Astrocyte of the spinal cord (primary cell): ENCODE measurements at places on chromosomes 16 and 17.

DNA sequence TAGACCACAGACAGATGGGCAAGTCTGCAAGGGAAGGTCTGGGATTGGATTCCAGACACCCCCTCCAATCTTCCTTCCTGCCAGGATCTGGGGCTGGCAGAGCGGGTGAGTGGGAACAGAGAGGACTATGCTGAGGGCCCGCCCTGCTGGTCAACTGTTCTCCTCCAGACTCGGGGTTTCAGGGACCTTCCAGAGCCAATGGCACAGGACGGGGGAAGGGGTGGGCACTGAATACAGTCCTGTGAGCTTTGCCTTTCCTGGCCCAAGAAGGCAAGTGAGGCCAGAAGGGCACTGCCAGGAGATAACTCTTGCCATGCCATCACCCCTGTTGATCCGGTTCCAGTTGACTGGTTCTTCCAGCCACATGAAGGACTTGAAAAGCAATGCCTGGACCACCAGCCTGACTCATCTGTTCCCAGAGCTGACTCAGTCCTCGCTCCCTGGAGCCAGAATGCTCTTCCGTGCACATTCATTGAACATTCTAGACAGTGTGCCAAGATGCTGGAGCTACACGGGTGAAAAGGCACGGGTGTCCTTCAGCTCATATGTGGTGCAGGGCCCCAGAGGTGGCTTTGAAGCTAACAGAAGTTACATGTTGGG is 533 bp upstream of the MEFV start:
- DNase-seq, result peak; percentile 43

DNA sequence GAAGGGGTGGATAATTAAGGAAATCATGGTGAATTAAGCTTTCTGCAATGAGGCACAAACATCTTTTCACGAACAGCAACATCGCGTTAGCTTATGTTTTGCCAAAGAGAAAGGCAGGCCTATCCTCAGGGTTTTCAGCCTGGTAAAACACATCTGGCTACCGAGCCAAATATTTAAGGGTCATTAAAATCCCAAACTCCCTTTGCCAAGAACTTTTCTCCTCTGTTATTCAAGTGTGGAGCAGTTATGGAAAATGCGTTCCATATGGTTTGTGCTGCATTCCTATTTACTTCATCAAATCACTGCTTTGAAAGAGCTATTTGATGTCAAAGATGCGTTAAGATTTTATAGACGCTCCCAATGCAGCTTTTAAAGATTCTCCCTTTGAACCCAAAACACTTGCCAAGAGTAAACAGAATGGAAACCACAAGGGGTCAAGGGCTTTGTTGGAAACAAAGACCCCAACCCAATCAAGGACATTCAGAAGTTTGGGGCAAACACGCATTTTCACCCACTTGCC is 308.3 kb upstream of the CDH5 start:
- DNase-seq, result peak; percentile 72

DNA sequence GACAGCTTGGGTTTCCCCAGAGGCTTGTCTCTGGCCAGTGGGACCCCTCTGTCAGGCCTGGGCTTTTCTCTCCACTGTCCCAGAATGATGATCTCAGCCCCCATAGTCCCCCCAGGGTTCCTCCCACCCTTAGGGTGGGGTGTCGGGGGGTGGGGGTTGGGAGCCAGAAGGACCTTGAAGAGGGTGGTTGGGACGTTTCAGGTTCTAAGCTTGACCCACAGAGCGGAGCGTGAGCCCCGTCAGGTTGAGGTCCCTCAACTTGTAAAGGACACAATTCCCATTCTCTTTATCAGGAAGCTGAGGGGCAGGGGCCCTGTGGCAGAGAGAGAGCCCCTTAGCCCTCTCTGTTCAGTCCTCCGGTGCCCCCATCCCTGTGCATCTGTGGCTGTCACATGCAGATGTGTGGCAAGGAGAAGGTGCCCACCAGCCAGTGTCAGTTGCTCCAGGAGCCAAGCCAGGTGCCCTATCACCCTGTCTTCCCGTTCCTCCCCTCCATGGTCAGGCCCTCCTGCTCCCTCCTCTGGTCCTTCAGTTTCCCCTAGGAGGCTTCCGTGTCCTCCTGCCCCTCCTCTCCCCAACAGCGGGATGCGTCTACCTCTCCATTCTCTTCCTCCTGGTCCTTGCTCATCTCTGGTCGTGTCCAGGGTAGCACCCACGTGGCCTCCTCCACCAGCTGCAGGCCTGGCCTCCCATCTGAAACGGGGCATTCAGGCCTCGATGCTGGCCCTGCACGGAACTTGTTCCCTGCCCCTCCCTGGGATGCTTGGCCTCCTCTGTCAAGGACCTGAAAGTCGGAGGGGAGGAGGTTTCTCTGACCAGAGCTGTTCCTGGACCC is 1.5 kb upstream of the NTN3 start:
- DNase-seq, result no peak

DNA sequence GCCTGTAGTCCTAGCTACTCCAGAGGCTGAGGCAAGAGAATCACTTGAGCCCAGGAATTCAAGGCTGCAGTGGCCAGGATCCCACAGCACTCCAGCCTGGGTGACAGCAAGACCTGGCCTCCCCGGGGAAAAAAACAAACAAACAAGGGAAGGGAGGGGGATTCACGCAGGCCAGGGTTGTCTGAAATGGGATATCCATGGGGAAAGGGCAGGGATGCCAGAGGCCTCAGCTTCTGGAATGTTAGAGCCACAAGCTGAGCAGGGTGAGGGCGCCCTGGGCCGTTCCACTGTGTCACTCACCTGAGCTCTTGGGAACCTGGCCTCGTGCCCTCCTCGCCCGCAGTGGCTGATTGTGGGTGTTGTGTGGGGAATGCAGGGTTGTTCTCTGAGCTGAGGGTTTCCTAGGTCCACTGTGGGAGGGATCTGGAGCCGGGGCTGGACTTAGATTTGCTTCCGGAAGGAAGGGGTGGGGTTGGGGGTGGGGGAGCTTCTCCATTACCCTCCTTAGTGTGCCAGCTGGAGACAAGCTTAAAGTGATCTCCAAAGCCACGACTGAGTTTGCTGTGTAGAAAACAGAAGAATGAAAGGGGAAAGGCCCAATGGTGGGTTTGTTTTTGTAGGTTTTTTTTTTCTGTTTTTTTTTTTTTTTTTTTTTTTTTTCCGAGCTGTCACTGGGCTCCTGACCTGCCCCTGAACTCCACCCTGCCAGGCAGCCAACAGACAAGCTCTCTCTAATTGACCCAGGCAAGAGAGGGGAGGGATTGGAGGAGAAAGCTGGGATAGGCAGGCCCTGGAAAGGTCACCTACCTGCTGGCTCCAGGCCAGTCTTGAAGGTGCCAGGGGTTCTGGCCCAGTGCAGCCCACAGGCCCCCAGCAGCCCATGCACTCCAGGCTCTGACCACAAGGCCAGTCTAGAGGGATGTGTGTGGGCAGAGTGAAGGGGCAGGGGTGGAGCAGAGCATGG is at the start of gene SULT1A1:
SULT1A1 (minus strand) TSS at position 414 of the 964 bp plus-strand sequence. CDS start 1,189 bp downstream, outside the sequence.
- DNase-seq, result no peak

- DNase-seq, result peak; percentile 77
Observed at GRCh38 chr17:29131814-29132682, 48.1 kb downstream of the MYO18A start.

- DNase-seq, result no peak
Observed at GRCh38 chr16:78996790-78997189, 603.7 kb downstream of the MAF start.
